Vagina (tissue), 2 donors: ENCODE measurements at places on chromosomes 11 and 22. TPM values are rescaled to one million over a fixed set of nuclear protein-coding genes. Genes with fewer than 3 reads are reported as not detected.

- H3K27ac ChIP-seq: peak overlapping the region; percentile 68
- no peaks in the 10 kb centered on the region for H3K36me3 ChIP-seq
- peaks cover 26% of the 10 kb centered on the region for H3K4me1 ChIP-seq
- H3K27me3 ChIP-seq: no peaks in the 10 kb centered on the region
- H3K4me3 ChIP-seq: no peak overlapping the region
- DNase-seq: no peak
Measured at GRCh38 chr11:86620891-86621521, 51.4 kb downstream of the ME3 start.

Gene NOX4
- 9.8 TPM for total RNA-seq

GRCh38 chr11:110544779-110545178, 115.0 kb downstream of the FDX1 start:
- no peak overlapping the region for H3K27ac ChIP-seq
- H3K27me3 ChIP-seq: no peaks in the 10 kb centered on the region
- DNase-seq: no peak
- H3K4me3 ChIP-seq: no peak overlapping the region

GRCh38 chr11:32894149-32894827, 1.7 kb downstream of the QSER1 start:
- no peaks in the 10 kb centered on the region for H3K36me3 ChIP-seq
- H3K27ac ChIP-seq: peak overlapping the region; percentile 92
- no peak for DNase-seq
- peak overlapping the region; percentile 64 for H3K4me3 ChIP-seq

DNA sequence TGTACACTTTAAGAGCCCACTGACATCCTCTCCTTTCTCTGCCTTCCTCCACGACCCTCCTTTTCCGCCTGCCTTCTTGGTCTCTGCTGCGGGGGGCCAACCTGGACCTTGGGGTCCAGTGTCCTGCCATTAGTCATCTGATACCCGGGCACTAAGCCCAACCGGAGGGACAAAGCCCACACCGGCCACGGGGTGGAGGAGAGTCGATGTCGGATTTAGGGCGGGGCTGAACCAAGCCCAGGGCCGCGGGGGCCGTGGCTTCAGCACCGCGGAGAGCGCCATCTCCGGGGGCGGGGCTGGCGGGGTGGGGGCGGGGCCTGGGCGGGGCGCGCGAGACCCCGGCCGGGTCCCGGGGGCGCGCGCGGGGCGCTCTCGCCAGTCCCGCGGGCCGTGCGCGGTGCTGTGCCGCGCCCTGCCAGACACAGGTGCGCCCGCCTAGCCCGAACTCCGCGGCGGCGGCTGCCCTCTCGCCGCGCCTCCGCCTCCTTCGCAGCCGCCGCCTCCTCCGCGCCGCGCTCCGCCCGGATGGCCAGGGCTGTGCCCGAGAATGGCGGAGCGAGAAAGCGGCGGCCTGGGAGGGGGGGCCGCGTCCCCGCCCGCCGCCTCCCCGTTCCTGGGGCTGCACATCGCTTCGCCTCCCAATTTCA, at the start of gene MAPK8IP1:
MAPK8IP1 (plus strand) TSS at position 378 of the 647 bp plus-strand sequence; CDS start at position 548, 170 bp downstream.
- no peaks in the 10 kb centered on the region for H3K36me3 ChIP-seq
- no peak for DNase-seq
- no peak within 1 kb of the TSS for H3K27ac ChIP-seq
- no peaks in the 10 kb centered on the region for H3K27me3 ChIP-seq

DNA sequence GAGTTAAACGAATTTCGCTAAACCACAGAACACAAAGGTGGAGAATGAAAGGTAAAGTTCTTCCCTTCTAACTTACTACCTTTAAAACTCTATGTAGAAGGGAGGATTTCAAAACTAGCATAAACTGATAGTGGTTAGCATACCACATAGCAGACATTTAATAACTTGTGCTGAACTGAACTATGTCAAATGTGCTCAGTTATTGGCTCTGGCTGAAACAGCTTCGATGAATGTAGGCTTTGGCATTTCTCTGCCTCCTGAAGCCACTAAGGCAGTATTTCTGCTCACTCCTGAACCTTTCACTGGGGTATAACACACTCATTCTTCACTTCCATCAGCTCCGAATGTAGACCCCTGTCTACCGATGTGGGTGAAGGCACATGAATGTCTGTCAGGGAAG, 1188.1 kb downstream of the LRRC4C start:
- no peak overlapping the region for H3K4me3 ChIP-seq
- H3K4me1 ChIP-seq: peaks cover 6% of the 10 kb centered on the region
- H3K27me3 ChIP-seq: no peaks in the 10 kb centered on the region
- H3K27ac ChIP-seq: no peak overlapping the region
- no peak for DNase-seq
- H3K36me3 ChIP-seq: no peaks in the 10 kb centered on the region

Gene TNNI2
- not detected for total RNA-seq

- no peaks in the 10 kb centered on the region for H3K27me3 ChIP-seq
- no peak for DNase-seq
- H3K4me1 ChIP-seq: no peaks in the 10 kb centered on the region
- H3K4me3 ChIP-seq: no peak overlapping the region
- no peak overlapping the region for H3K27ac ChIP-seq
Measured at GRCh38 chr11:57191311-57192219, 9.8 kb downstream of the LRRC55 start.

Gene RNF26
- total RNA-seq: 19.6 TPM

DNA sequence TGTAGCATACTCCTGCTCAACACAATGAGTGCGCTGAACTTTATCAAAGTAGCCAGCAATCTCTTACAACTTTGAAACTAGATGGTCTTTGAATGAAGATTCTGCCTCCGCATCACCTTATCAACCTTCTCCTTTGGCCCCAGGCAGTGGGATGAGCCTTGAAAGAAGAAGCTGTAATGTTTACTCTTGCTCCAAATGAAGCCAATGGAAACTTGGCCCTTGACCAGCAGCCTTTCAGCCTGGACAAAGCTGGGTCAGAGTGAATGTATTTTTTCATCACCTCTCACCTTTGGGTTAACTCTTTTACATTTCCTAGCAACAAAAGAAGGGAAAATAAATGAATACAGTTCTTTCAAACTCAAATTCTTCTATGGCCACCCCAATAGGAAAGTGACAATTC, 359.1 kb downstream of the KCNA4 start:
- no peaks in the 10 kb centered on the region for H3K36me3 ChIP-seq
- DNase-seq: no peak
- H3K27me3 ChIP-seq: no peaks in the 10 kb centered on the region
- H3K27ac ChIP-seq: no peak overlapping the region
- H3K4me1 ChIP-seq: no peaks in the 10 kb centered on the region
